ENCODE measurements at places on chromosomes 11 and 22. TPM values are rescaled to one million over a fixed set of nuclear protein-coding genes. Genes with fewer than 3 reads are reported as not detected.
A peak's percentile ranks its signal among the peaks of the same experiment; 100 is the strongest.

The AP5B1 gene
- total RNA-seq = 8.7 TPM

The TMPRSS4 gene
- total RNA-seq = 0.32 TPM

The HTR3A gene
- total RNA-seq = not detected

The NOX4 gene
- total RNA-seq = 9.4 TPM

The IL18 gene
- total RNA-seq = 0.70 TPM

The MIAT gene
- 1.3 TPM for total RNA-seq

The HIKESHI gene
- 37.4 TPM for total RNA-seq

The DDI1 gene
- not detected for total RNA-seq

The GGTLC3 gene
- not detected for total RNA-seq

GRCh38 chr22:19818324-19819207 is 36.1 kb downstream of the GNB1L start:
- DNase-seq = no peak

DNA sequence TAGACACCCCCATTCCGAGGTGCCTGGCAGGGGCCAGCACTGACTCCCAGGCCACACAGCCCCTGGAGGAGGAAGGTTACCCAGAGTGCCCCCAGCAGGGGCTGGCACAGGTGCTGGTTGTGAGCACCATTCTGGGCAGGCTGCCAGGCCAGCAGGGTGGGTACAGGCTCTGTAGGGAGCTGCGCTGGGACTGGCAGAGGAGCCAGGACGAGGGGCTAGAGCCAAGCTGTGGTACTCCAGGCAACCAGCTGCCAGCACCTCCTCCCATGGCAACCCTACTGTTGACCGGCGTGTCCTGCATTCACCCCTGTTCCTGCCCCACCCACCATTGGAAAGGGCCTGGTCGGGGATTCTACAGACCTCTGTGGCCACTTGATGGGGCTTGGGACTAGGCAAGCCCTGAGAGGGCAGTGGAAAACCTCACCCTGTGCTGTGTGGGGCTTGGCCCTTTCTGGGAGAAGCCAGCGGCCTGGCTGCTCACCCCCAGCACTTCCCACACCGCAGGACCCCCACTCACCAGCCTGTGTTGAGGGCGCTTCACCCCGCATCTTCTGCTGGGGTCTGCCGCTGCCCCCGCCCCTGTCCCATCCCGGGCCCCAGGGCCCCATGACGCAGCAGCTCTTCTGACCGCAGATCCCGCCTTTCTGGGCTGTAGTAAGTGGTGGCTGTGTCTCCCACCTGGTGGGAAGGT is 1.9 kb downstream of the CLDN5 start:
- DNase-seq = peak; percentile 71

- DNase-seq = no peak
Measured at GRCh38 chr11:78160557-78160956, 21.1 kb upstream of the ALG8 start.

DNA sequence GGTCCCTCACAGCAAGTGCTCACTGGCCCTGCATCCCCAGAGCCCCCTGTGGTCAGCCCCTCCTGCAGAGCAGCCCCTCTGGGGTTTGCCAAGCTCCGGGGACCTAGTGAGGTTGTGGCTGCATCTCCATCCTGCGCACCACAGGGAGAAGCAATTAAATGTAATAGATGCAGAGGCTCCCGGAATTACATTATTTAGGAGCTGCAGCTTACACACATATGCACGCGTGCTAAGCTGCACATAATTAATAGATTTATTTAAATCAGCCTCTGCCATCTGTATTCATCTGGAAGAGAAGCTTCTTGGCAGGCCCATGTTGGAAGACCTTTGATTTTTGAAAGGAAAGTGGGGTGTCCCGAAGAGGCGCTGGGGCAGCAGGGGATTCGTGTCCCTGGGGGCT is 1271.5 kb downstream of the BRD1 start:
- no peak for DNase-seq

GRCh38 chr11:9951807-9952206 is 287.9 kb downstream of the SWAP70 start:
- no peak for DNase-seq

GRCh38 chr11:68958211-68958610 is 22.6 kb downstream of the MRGPRD start:
- no peak for DNase-seq

GRCh38 chr11:79393362-79394043 is 47.3 kb downstream of the TENM4 start:
- no peak for DNase-seq

GRCh38 chr11:87020336-87020735 is 17.4 kb upstream of the TMEM135 start:
- DNase-seq = no peak

DNA sequence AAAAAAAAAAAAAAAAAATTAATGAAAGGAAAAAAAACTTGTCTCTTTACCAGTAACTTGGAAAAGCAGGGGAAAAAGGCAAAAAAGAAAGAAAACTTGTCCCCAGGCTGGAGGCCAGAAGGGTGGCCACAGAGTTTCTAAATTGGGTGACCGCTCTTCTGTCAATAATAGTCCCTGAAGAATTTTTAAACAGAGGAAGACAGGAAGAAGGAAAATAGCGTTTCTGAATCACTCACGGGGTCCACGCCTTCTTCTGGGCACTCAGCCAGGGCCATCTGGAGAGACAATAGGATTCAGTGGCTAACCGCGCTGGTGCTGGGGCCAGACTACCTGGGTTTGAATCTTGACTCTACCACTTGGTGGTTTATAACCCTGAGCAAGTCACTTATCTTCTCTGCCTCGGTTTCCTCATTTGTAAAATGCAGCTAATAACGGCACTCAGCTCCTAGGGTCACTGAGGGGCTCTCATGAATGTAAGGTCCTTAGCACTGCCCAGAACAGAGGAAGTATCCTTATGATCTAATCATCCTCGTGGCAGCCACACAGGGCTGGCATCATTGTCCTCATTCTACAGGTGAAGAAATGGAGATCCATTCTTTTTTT is 7.0 kb downstream of the C11orf86 start:
- DNase-seq = peak; percentile 91

- DNase-seq = no peak
Measured at GRCh38 chr11:30619767-30620166, 33.6 kb upstream of the MPPED2 start.

- DNase-seq = no peak
Measured at GRCh38 chr11:35619855-35620640, 1.8 kb downstream of the FJX1 start.

GRCh38 chr11:3995307-3995706 is 99.3 kb upstream of the RRM1 start:
- no peak for DNase-seq

DNA sequence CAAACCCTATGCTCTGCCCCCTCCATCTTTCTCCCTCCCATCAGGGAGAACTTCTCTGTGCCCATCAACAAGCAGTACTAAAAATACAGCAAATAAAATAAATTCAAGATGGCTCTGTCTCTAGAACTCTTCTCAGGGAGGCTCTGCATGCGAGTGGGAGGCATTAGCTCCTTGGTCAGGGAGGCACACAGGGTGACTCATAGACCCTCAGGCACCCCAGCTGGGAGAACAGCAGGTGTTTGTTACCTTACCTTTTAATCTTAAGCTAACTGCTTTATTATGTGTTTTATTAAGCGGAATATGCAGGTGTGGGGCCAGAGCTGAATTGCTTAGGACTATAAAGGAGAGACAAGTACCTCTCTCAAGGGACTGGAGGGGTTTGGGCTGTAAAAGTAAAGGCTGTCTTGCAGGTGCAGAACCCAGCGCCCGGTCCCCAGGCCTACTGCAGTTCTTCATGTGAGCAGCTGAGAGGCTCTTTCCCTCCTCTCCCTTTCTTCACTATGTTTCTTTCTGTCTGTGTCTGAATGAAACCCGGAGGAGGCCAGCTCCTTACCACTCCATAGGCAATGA is 20.8 kb downstream of the CSNK2A3 start:
- DNase-seq = no peak

DNA sequence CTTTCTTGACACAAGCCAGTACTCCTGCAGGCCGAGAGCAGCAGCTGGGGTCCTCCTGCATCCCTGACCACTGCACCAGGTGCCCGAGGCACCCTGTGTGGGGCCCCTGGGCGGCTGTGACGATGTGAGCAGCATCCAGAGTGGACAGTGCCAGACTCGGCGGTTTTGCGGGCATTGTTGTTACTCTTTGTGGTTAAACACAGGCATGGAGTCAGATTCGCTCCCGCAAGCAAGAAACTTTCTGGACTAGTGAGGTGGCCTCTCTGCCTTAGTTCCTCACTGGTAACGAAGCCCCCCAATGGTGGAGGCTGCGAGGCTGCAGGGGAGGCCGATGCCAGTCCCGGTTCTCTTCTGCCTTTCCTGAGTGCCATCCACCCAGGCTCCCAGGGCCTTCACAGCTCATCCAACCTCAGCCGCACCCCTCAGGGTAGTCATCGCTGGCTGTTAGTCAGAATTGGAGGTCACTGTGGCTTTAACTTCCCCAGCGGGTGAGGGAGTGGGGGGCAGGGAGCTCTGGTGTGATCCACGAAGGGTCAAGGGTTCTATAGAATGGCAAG is 3.7 kb upstream of the CLDN5 start:
- peak; percentile 9 for DNase-seq

DNA sequence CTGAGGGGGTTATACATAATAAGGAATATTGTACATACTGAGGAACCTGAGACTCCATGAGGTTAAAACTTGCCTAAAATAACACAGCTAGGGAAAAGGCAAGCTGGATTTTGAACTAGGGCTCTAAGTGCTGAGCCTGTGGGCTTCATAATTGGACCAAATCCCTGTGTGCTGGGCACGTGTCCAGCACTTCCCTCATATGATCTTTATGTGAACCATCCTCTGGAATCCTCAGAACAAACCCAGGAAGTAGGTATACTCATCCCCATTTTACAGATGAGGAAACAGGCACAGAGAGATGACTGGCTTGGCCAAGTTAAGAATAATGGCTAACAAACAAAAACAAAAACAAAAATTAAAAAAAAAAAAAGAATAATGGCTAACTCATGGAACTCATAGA is 14.9 kb downstream of the RTN4RL2 start:
- no peak for DNase-seq

- DNase-seq = no peak
Measured at GRCh38 chr11:118841469-118842242, 42.0 kb upstream of the CXCR5 start.

GRCh38 chr11:107564877-107565218 is 687 bp downstream of the ALKBH8 start:
- no peak for DNase-seq
